ENCODE measurements at places on chromosomes 11 and 22.

- no peak for DNase-seq
These were observed 259.8 kb upstream of the BLID start for GRCh38 chr11:122375687-122376399.

DNA sequence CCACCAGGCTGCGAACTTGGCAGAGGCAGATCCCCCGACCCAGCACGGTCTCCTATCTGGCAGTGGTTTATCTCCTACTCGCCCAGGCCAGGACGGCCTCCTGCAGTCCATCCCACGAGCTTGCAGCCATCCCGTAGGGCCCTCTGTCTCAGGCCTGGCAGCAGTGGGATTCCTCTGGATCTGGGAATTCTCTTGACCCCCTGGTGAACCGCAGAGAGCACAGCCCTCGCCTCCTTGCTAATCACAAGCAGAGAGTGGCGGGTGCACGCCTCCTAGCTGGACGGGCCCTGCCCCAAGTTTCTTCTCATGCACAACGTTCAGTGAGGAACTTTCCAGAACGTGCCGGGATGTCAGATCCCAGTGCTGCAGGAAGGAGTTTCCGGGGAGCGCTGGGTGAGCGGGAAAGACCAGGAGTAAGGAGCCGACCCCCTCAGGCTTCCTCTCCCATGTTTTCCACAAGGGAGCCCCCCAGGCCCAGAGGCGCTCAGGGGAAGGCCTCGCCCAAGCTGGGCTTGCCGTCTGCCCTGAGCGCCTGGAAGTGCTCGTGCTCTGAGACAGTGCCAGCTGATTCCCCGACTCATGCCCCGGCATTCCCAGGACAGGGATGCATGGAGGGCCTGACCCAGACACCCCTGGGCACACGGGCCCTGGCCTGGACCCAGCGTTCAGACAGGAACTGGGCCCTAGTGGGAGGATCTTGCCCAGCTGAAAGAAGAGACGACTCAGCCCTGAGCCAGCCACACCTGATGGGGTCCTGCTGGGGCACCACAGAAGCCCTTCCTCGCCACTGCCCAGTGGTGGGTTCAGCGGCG, 24.6 kb downstream of the IGF2 start:
- DNase-seq = no peak

- no peak for DNase-seq
These were observed 13.6 kb downstream of the DGCR8 start for GRCh38 chr22:20093418-20094196.

DNA sequence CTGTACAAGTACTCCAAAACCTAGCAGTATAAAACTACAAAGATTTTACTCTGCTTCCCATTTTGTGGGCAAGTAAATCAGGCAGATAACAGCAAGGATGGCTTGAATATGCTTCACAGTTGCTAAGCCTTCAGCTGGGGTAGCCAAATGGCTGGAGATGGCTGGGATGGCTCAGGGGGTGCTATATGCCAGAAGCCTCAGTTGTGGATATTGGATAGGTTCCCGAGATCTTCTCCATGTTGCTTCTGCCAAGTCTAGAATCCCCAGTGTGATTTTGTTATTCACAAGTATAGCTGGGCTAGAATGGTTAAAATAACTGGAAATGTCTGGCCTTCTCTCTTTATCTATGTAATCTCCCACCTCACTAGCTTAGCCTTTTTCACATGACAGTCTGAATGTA, 472.3 kb upstream of the ARHGAP42 start:
- no peak for DNase-seq

All from stimulated activated CD8-positive, alpha-beta memory T cell treated with anti-CD3 and anti-CD28 coated beads, Interleukin-7, amount 100 ng/mL, for 1 hour (primary cell).